ENCODE measurements at places on chromosomes 12 and 14.

- no peak for DNase-seq
Measured at GRCh38 chr12:15118955-15119354, 102.3 kb downstream of the RERG start.

DNA sequence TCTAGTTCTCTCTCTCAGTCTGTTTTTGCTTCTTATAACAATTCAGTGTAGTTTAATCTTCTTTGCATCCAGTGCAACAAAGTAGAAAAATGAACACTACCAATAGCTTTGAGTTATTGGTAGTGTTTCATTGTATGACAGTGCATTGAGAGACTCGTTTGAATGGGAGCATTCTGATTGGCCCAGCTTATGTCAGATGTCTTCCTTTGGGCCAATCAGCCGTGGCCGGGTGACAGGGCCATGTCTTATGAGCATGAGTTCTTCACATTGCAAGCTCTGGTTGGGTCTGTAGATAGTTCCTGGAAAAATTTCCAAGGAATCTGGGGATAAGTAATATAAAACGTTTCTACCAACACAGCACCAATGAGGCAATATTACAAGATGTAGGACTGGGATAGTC, 36.5 kb downstream of the GYS2 start:
- DNase-seq: no peak

GRCh38 chr14:77488558-77488957, 10.1 kb downstream of the ISM2 start:
- no peak for DNase-seq

DNA sequence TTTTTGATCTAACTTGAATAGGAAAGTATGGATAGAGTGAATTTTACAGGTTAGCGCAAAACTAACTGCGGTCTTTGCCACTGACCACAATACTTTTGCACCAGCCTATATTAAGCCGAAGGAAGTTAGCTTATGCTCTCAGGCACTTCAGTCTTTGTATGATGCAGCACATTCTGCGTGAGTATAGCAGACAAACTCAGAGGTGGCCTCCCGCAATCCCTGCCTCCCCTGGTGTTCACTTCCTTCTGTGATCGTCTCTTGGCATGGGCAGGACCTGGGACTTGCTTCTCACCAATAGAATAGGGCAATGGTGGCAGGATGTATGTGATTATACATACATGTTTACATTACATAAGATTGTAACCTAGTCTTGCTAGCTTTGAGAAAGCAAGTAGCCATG, 10.3 kb upstream of the SLC6A13 start:
- DNase-seq: no peak

DNA sequence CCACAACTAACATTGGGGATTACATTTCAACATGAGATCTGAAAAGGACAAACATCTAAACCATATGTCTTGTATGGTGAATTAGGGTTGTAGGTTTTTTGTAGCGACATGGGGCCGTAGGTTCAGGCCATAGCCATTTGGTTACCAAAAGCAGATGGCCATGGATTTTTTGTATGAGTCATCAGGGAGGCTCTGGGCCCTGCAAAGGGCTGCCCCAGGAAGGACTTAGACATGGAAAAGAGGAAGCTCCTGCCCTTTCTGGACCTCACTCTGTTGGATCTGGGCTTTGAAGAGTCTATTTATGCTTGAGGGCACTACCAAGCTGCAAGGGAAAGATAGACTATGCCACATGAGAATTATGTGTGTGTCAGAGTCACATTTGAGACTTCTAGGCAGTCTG, 89.3 kb upstream of the DHRS4 start:
- DNase-seq: no peak

DNA sequence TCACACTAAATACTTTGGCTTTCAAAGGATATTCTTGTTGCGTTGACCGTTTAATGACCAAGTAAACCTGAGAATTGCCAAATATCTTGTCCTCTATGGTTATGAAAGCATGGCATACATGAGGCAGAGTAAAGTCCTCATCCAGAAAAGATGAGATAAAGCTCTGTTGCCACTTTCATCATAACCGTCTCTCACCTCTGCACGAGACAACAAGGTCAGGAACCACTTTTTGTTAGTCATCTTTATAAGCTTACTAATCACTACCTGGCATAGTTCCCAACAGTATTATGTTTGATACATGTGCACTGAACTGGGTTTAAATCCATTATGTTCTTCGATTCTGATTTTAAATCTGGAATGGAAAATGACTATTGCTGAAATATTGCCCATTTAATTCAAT, 31.3 kb downstream of the PTPRB start:
- DNase-seq: no peak

Measured in activated CD4-positive, alpha-beta T cell treated with anti-CD3 and anti-CD28 coated beads, Interleukin-10, Interleukin-2, amounts not matched to agents 100 ng/mL and 50 ng/mL, durations not matched to agents 16 hours and 8 hours (primary cell).